ENCODE measurements at places on chromosomes 7 and 10.

DNA sequence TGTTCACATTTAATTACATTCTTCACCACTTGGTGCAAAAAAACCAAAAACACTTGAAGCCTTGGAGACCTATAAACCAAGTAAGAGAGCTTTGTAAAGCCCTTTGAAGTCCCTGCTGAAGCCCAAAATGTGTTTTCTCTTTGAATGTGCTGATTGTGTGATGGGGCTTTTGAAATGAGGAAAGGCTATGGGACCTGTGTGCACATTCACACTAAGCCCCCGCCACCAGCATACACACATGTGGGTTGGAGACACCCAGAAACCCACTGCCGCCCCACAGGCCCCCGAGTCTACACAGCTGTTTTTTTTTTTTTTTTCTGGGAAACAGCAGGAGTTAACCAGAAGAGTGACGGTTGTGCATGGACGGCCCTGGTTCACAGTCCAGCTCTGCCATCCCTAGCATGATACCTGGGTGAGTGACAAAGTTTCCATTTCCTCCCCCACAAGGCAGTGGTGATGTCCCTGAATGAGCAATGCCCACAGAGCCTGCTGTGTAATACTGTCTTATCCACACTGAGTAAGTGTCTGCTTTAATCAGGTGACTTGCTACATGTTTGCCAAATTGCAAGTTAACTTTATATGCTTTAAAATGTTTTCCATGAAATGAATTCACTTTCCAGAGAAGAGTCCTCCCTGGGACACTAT is 154.6 kb upstream of the GDF10 start:
- no peak for DNase-seq

DNA sequence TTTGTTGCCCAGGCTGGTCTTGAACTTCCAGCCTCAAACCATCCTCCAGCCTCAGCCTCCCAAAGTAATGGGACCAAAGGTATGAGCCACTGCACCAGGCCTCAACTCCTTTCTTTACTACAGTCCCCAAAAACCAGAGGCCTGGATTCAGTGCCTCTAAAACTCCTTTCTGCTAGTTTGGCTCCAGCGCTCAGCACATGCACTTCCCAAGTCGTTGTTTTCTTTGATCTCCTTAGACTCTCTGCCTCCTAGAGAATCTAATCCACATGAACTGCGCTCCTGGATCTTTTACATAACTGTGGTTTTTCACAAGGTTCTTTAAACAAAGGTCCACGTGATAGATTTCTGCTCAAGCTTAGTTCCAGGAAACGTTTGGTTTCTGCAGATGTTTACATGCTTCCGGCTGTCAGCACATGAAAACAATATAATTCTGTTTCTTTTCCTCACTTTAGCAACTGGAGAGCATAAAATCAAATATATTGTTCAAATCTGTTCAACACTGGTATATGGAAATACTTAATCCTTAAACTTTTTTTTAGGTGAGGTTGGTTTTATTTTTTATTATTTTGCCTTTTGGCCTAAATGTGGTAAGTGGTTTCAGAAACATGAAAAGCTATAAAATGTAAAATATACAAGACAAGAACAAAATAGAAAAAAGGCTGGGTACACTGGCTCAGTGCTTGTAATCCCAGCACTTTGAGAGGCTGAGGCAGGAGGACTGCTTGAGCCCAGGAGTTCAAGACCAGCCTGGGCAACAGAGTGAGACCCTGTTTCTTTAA is 270.5 kb upstream of the MKLN1 start:
- no peak for DNase-seq

GRCh38 chr7:3092468-3092867 is 48.8 kb upstream of the CARD11 start:
- DNase-seq = peak; percentile 32

DNA sequence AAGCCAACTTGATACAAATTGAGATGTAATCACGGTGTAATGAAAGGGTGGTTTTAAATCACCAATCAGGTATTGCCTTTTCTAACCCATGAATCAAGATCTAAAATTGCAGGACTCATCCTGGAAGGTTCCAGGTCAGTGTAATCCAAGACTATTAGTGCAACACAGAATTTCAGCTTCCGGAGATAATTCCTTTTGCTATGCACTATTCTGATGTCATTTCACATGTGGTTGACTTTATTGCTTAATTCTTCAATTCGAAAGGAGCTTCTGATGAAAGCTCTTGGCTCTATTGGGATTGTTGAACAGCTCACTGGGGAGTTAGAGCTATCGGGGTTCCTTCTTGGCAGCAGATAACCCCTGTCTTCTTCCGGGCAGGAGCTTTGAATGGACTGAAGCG is 147.4 kb upstream of the INSYN2A start:
- no peak for DNase-seq

GRCh38 chr10:119310806-119311205 is 103.4 kb downstream of the GRK5 start:
- no peak for DNase-seq

DNA sequence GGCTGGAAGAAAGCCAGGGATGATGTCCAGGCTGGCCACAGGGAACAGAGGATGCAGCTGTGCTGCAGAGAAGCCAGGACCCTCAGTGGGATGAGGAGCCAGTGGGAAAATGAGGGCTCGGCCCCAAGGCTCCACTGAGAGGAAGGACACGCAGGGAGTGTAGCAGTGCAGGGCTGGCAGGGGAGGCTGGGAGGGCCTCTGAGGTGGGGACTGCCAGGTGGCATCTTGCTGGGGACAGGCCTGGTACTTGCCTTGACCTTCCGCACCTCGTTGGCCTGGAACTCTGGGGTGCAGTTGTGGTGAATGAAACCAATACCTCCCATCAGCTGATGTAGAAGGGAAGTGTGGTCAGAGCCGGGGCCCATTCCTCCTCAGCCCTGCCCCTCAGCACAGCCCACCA is 9.2 kb downstream of the IMPDH1 start:
- DNase-seq = no peak

- DNase-seq = no peak
Observed at GRCh38 chr10:77602913-77603533, 34.6 kb downstream of the KCNMA1 start.

GRCh38 chr7:21353388-21353780 is 74.5 kb upstream of the SP4 start:
- no peak for DNase-seq

DNA sequence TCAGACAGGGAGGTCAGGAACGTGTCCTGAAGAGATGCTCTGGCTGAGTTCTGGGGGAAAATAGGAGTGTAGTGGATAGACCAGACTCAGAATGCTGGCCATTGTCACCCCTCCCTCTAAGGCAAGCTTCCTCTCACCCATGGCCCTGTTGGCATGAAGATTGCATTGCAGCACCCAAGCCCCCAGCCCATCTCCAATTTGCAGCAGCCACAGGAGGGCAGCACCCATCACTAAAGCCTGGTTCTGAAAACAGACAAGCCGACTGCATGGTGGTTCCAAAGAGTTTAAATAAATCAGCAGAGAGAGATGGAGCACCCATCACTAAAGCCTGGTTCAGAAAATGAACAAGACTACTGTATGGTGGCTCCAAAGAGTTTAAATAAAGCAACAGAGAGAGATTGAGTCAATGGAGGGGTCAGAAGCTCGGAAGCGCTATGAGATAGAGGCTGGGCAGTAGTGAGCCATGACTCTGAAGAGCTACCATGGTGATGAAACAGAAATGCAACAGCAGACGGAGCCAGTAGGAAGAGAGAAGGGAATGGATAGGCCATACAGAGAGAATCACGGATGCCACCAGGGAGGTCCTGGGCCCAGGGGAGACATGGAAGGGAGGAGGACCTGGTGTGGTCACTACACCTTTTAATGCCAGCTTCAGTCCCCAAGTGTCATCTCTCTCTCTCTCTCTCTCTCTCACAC is 237.9 kb upstream of the MYO3A start:
- DNase-seq = no peak

DNA sequence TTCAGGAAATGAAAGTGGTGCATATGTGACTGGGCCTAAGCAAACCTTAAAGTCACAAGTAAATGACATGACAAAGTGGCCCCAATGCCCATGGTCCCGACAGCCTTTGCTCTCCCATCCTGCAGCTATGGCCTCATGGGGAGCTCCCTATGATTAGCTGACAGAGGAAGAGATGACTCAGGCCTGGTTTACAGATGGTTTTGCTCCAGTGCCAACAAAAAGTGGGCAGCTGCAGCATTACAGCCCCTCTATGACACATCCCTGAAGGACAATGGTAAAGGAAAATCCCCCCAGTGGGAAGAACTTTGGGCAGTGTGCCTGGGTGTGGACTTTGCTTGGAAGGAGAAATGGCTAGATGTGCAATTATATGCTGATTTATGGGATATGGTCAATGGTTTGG is 105.1 kb upstream of the ADCY1 start:
- no peak for DNase-seq

- DNase-seq = no peak
Observed at GRCh38 chr10:8035006-8035640, 19.4 kb upstream of the GATA3 start.

DNA sequence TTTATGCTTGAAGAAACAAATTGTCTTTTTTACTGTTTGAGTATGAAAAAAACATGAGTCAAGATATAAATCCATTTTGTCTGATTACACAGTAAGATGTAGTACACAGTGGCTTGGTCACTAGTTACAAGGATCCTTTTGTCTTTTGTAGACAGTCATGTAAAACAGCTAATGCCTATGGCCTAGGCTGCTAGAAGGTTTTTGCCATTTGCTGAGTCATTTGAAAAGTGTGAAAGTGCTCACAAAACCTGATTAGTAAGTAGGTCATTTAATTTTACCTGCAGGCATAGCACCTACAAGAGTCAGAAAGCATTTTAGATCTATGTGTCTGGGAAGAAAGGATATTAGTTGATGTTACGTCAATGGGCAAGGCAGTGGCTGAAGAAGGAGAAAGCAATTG is 819.4 kb downstream of the MAGI2 start:
- no peak for DNase-seq

DNA sequence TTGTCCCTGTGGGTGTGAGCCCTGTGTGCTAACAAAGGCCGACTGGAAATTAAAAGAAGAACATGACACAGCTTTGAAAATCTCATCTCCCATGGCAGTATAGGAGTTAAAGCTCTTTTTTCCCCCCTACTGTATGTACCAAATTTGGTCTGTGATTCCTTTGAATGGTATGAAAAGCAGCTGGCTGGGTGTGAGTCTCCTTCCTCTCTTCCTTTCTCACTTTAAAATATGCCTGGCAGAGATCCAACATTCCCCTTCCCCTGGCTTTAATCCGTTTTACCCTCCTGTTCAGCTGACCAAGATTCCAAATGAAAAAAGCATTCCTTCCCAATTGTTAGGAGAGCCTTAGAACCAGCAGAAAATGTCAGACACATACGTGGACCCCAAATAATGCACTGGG is 225.0 kb upstream of the CELF2 start:
- DNase-seq = no peak

DNA sequence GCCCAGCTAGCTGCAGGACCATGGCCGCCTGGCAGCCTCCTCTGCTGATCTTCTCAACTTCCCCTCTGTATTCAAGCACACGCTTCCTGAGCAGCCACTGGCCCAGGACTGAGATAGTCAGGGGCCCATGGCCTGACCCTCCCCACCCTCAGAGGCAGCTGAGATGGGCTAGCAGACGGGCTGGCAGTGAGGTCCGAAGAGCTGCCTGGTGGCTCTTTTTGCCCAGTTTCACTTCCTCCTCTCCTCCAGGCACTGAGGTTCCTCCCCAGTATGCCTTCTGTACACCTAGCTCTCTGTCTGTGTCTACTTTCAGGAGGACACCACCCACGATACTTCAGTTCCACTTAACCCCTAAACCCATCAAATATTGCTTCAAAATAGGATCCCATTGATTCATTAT is 395.6 kb downstream of the TNS3 start:
- DNase-seq = no peak

GRCh38 chr10:13404305-13404759 is 56.2 kb upstream of the SEPHS1 start:
- DNase-seq = no peak

DNA sequence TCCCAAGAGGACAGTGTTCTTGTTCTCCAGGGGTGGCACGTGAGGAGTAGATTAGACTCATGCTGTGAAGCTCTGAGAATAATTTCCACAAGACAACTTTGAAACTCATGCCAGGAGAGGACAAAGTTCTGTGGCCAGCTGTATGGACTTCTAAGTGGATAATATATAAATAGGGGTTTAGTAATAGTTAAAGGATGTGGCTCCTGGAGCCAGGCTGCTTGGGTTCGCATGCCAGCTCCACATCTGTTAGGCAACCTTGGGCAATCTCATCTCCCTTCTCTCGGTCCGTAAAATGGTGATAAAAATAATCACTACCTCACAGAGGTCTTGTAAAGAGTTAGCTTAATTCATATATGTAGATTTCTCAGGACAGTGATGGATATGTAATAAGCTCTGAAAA is 35.8 kb downstream of the ACSL5 start:
- DNase-seq = no peak

DNA sequence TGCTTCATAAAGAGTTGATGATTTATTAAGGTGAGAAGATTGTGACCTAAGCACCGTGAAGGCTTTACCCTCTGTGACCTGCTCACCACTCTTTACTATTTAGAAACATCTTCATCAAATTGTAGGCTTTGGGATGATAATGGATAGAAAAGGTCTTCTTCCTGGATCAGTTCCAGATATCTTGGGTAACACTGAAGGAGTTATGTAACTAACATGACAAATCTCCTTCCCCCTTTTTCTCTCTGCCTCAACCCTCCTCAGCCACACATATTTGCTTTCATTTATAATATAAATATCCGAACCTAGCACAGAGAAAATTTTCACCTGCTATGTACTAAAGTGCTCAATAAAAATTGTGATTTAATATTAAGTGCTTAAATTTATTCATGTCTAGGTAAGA is 151.5 kb downstream of the FRMD4A start:
- DNase-seq = no peak

GRCh38 chr7:8261711-8262695 is at the start of gene ICA1:
Gene ICA1, minus strand, starts transcription at chr7:8262167. Its CDS starts 26,241 bp downstream, at chr7:8235926.
- DNase-seq = no peak

GRCh38 chr7:122412883-122413282 is 108.3 kb upstream of the FEZF1 start:
- DNase-seq = no peak

DNA sequence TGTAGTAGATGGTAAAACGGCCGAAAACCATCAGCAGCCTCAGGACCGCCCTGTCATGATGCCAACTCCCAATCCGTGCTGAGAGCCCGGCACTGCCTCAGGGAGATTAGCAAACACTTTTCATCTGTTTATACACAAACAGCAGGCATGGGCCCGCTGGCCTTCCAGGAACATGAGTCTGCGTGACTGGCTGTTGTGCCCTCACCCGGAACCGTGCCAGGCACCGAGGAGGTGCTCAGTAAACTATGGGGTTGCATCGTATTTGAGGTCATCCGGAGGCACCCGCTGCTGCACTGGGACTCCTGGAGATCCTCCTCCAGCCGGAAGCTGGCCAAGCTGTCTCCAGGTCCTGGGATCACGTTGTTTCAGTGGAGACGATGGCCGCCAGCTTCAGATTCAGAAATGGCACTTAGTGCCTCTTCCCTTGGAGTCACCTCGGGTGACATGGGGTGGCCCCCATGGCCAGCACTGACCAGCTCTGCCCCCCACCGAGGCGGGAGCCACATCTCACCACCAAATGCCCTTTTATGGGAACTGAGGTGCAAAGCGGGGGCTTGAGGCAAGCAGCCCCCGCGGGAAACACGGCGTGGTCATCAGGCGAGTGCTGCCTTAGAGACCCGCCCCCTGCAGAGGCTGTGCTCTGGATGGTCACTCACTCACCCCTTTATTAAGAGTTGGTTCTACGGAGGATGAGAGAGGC is 585.9 kb downstream of the PTPRN2 start:
- no peak for DNase-seq

GRCh38 chr7:26112203-26112740 is 39.7 kb upstream of the NFE2L3 start:
- no peak for DNase-seq
